ENCODE measurements at places on chromosomes 11 and 22. TPM values are rescaled to one million over a fixed set of nuclear protein-coding genes. Genes with fewer than 3 reads are reported as not detected.

DNA sequence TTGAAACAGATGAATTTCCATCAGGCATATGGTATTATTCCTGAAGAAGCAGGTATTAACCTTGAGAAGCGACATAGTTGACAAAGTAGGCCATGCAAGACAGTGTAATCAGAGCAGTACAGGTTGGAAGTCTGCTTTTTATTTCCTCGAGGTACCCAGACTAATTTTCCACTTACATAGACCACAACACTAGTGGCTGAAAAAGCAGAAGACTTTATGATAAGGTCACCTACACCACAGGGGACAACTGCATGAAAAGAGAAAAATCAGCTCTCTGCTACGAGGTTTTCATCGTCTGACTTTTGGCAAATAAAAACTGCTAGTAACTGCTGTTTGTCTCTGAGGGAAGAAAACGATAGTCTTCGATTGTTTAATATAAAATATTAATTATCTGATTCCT is 77.5 kb downstream of the CNTN5 start:
- no peak overlapping the region for H3K27ac ChIP-seq
- no peaks in the 10 kb centered on the region for H3K27me3 ChIP-seq

DNA sequence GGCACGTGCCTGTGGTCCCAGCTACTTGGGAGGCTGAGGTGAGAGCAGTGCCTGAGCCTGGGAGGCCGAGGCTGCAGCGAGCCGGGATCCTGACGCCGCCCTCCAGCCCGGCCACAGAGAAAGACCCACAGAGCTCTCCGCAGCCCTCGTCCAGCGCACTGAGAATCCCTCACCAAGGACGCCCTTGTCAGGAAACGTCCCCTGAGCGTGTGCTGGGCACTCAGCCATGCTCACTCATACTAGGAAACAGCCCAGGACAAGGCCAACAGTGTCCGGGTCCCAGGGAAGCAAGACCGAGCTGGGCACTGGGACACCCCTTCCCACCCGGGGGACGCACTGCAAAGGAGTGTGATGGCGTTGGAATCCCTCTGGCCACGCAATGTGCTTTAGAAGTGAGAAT is 14.5 kb downstream of the DEAF1 start:
- no peak overlapping the region for H3K4me3 ChIP-seq
- no peaks in the 10 kb centered on the region for H3K4me1 ChIP-seq
- no peak for DNase-seq
- no peak overlapping the region for H3K27ac ChIP-seq
- H3K36me3 ChIP-seq, result peaks cover 17% of the 10 kb centered on the region
- H3K27me3 ChIP-seq, result no peaks in the 10 kb centered on the region

DNA sequence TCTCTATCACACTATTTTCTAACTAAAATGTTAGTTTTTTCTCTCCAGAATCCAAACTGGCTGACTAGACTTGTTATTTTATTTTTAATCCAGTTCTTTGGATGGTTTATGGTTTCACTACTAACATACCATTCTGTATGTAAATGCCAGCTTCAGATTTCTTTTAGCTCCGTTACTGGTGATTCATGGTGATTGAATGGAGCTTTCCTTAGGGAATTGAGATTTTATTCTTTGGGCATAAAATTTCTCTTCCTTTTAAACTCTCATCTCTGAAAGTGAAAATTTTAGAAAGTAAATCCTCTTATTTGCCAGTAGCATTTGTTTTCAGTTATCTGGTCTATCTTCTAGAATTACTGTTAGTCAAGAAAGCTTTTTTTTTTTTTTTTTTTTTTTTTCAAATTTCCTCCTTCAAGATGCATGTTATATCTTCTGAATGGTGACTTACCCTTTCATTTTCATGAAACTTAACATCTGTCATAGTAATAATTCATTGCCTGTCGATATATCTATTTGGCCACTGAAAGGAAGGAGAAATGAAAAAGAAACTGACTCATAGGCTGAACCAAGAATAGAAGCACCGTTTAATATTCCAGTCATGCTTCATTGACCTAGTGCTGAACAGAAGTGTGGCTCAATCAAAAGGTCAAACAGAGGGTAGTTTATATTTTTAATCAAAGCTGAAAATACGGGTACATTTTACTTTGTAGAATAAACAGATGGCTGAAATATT is 6.4 kb downstream of the ENDOD1 start:
- no peak for DNase-seq
- no peaks in the 10 kb centered on the region for H3K27me3 ChIP-seq
- H3K27ac ChIP-seq, result no peak overlapping the region

GRCh38 chr11:9130297-9130696 is 38.9 kb upstream of the SCUBE2 start:
- no peak overlapping the region for H3K4me3 ChIP-seq
- no peak overlapping the region for H3K27ac ChIP-seq
- no peaks in the 10 kb centered on the region for H3K4me1 ChIP-seq
- H3K36me3 ChIP-seq, result no peaks in the 10 kb centered on the region
- no peak for DNase-seq
- no peaks in the 10 kb centered on the region for H3K27me3 ChIP-seq

GRCh38 chr22:47323518-47323917 is 561.1 kb downstream of the TBC1D22A start:
- no peaks in the 10 kb centered on the region for H3K27me3 ChIP-seq
- H3K4me3 ChIP-seq, result no peak overlapping the region
- no peak overlapping the region for H3K27ac ChIP-seq
- H3K4me1 ChIP-seq, result no peaks in the 10 kb centered on the region

GRCh38 chr11:15816260-15816871 is 540.0 kb downstream of the SOX6 start:
- H3K4me3 ChIP-seq, result no peak overlapping the region
- H3K27ac ChIP-seq, result no peak overlapping the region
- no peak for DNase-seq
- H3K4me1 ChIP-seq, result no peaks in the 10 kb centered on the region

- H3K4me1 ChIP-seq, result peaks cover 2% of the 10 kb centered on the region
- H3K27me3 ChIP-seq, result no peaks in the 10 kb centered on the region
- DNase-seq, result no peak
- H3K4me3 ChIP-seq, result no peak overlapping the region
Measured at GRCh38 chr11:67647471-67647870, 3.1 kb downstream of the ACY3 start.

- no peaks in the 10 kb centered on the region for H3K36me3 ChIP-seq
- H3K27me3 ChIP-seq, result no peaks in the 10 kb centered on the region
- no peak overlapping the region for H3K4me3 ChIP-seq
- H3K27ac ChIP-seq, result no peak overlapping the region
- H3K4me1 ChIP-seq, result no peaks in the 10 kb centered on the region
Measured at GRCh38 chr11:80862011-80862410, 1421.2 kb upstream of the TENM4 start.

DNA sequence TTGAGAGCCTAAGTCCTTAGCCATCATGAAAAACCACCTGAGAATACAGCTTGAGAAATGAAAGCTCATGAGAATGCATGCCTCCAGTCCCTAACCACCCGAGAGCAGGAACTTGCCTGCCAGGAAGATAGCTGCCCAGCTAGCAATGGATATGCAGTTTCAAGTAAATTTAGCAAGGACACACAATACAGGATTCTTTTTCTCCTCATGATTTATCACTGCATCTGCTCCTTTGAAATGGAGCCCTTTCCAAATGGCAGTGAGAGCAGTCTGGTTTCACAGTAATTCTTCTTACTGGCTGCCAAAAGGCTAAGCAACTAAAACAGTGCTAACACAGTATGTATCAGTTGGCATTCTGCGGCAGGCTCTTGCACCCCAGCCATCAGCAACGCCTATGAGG is 109.9 kb downstream of the MICAL3 start:
- H3K36me3 ChIP-seq, result no peaks in the 10 kb centered on the region
- no peak for DNase-seq
- no peak overlapping the region for H3K27ac ChIP-seq
- H3K27me3 ChIP-seq, result no peaks in the 10 kb centered on the region
- H3K4me3 ChIP-seq, result no peak overlapping the region
- H3K4me1 ChIP-seq, result peaks cover 8% of the 10 kb centered on the region

DNA sequence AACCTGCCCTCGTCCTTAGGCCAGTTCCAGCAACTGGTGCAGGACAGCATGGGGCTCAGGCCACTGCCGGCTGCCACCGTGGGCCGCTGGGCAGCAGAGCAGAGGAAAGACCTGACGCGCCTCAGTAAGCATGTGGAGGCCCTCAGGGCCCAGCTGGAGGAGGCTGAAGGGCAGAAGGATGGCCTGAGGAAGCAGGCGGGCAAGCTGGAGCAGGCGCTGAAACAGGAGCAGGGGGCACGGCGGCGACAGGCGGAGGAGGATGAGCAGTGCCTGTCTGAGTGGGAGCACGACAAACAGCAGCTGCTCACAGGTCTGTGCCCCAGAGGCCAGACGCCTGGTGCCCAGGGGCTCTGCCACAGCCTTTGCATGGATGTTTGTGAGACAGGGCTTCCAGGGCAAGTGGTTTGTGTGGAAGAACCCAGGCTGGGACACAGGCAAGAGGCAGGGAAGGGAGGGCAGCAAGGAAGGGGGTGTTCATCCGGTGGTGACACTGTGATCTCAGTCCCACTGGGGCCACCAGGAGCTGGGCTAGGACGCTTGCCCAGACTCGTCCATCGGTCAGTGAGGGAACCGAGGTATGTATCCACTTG is 13.9 kb downstream of the CCDC157 start:
- H3K27ac ChIP-seq, result no peak overlapping the region
- no peaks in the 10 kb centered on the region for H3K4me1 ChIP-seq
- no peak for DNase-seq
- no peaks in the 10 kb centered on the region for H3K36me3 ChIP-seq
- H3K27me3 ChIP-seq, result no peaks in the 10 kb centered on the region
- no peak overlapping the region for H3K4me3 ChIP-seq

DNA sequence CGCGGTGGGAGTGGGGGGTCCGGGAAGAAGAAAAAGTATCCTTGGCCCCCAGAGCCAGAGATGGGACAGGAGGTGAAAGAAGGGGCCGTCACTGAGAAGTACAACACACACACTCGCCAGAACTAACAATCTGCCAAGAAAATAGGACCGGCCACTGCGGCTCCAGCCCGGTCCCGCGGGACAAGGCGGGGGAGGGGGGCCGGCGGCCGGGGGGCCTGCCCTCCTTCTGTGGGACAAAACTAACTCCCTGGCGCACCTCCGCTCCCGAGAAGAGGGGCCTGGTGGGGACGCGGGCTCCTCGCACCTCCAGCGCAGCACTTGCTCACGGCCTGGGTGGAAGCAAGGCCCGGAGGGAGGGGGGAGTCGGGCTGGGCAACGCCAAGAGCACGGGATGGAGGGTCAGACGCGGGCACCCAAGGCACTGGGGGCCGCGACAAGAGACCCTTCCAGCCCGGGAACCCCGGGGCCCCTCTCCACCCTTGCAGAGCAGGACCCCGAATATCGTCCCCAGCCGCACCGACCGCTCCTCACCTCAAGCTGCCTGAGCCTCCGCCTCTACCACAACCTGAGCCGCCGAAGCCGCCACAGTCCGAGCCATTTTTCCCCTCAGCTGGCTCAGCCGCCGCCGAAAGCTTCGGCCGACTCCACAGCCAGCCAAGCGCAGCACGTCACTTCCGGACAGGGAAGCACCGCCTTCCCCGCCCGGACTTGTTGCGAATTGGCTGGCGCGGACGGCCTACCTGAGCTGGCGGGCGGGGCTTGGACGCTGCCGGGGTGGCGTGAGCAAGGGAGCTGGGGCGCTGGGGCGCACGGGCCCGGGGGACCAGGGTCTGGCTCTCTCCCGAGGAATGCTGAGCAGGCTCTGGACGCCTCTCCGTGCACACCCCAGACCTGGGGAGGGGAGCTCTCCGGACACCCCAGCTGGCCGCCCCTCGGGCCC is at the start of gene PIK3C2A:
Gene PIK3C2A, minus strand, starts transcription at position 670 of the 940 bp plus-strand sequence. CDS start 38,245 bp downstream, outside the sequence.
- H3K4me3 ChIP-seq, result peak within 1 kb of the TSS; percentile 96
- no peaks in the 10 kb centered on the region for H3K27me3 ChIP-seq
- H3K4me1 ChIP-seq, result peaks cover 22% of the 10 kb centered on the region

- no peak for DNase-seq
- no peaks in the 10 kb centered on the region for H3K36me3 ChIP-seq
- no peak overlapping the region for H3K4me3 ChIP-seq
- no peak overlapping the region for H3K27ac ChIP-seq
Measured at GRCh38 chr11:8372641-8373381, 109.1 kb upstream of the LMO1 start.

DNA sequence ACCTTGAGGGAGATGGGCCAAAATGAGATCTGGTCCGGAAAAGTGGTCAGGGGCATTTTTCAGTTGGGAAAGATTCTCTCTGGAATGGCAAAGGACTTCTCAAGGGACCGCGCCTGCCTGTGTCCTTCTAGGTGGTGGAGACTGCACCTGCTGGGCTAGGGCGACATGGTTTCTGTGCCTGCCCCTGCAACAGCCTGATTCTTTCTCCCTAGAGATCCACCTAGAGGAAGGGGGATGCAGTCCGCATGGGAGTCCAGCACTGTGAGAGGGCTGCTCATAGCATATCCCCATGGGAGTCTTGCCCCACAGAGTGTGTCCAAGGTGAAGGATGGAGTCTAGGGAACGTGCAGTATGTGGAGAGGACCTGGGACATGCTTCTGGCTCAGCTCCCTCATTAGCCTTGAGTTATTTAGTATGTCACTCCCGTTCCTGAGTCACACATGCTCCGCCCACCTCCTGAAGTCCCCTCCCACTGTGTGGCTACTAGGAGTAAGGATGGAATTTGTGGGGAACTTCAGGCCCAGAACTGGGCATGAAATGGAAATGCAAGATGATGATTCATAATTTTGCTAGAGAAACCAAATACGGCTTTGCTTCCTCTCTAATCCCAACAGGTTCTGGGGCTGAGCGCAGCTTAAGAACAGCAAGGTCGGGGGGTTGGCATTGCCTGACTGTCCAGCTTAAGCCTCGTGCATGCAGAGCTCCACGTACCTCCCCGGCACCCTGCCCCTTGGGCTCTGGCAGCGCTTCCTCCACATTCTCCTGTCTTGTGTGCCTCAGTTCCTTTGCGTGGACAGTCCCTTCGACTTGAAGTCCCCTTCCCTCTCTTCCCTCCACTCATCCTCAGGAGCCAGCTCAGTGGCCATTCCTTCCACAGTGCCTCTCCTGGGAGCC is 35.0 kb downstream of the GRIK4 start:
- H3K36me3 ChIP-seq, result no peaks in the 10 kb centered on the region
- DNase-seq, result no peak
- no peak overlapping the region for H3K4me3 ChIP-seq

Gene NCAM1
- 1.7 TPM for total RNA-seq

Gene CD151
- 25.8 TPM for total RNA-seq

Gene PANX2
- 0.26 TPM for total RNA-seq

Gene CELF1
- total RNA-seq, result 109 TPM

Gene NRIP3
- 1.0 TPM for total RNA-seq

Gene DDI1
- total RNA-seq, result not detected

Gene MRGPRF
- not detected for total RNA-seq

Gene NAALADL1
- 30.1 TPM for total RNA-seq

Data from T-cell (primary cell).